ENCODE measurements at places on chromosomes 7 and 10. TPM values are rescaled to one million over a fixed set of nuclear protein-coding genes. Genes with fewer than 3 reads are reported as not detected.

The SHH gene
- not detected for polyA plus RNA-seq

The GNGT1 gene
- polyA plus RNA-seq, result not detected

DNA sequence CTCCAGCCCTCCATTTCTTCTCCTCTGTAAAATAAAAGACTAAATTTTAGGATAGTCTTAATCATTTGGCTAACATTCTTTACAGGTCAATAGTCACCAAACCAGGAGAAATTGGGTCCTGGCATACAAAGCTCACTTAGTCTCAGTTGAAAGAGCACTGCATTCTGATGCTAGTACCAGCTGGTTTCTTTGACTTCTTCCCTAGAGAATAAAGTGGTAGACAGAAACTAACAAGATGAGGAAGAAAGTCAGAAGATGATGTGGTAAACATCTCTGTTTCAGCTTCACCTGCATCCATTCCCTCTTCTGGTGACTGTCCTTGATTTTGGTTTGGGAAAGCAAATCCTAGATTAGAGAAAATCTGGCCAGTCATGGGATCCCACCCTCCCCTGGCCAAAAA is 37.2 kb downstream of the NKX2-3 start:
- DNase-seq, result no peak

GRCh38 chr10:128729910-128730420 is 603.7 kb upstream of the MKI67 start:
- no peak for DNase-seq

DNA sequence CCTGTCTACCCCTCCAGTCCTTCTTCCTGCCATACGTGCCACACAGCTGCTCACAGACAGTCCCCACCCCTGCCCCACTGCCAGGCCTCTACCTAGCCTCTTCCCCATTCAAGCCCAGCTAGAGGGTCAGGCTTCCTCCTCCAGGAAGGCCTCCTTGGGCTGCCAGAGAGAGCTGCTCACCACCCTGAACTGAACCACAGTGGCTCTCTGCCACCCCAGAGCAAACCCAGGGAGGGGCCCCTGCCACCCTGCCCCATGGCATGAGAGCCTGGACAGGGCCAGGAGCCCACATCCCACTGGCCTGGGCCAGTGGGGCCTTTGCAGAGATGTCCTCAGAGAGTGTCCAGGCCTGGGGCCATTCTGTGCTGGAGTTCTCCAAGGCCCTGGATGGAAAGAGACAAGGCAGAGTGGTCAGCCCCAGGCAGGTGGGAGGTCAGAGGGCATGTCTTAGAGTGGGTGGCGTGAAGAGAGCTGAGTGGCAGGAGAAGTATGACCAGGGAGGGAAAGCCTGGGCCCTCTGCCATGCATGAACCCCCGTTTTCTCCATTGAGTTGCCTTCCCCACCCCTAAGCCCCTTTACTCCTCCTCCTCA is 40.4 kb downstream of the TMEM270 start:
- DNase-seq, result no peak

DNA sequence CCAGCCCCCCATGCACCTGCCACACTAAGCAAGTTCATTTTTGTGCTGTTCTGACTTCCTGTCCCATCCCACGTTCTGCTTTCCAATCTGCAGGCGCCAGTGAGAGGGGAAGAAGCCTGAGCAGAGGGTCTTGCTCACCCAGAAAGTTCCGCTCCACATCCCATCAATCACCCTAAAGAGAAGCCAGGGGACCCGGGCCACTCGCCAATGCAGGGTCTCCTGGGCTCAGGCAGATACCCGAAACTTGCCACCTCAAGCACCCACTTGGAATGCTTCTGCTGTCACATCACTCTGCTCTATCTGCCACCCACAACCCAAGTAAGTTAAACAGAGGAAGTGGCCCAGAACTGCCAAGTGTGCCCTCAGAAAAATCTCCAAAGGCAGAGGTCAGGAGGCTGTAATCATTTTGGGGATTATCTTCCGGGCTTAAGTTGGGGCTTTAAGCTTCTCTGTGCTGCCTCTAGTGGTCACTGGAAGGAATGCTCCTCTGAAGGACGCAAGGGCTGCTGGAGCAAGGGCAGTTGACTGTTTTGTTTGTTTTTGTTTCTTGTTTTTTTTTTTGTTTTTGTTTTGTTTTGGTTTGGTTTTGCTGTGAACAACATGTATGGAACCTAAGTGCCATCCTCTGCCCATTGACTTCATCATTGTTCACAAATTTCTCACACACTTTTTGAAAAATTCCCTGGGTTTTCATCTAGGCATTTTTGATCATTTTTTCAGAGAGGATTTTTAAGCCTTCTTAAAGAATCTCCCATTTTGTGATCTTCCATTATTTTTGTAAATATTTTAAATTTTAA is 25.5 kb downstream of the PRR15 start:
- no peak for DNase-seq
